Lower leg skin (tissue), 4 donors: ENCODE measurements at places on chromosomes 4 and X. TPM values are rescaled to one million over a fixed set of nuclear protein-coding genes. Genes with fewer than 3 reads are reported as not detected.

The FAM236A gene
- not detected for total RNA-seq

The BEX1 gene
- 1.1 TPM for total RNA-seq

The GNL3L gene
- total RNA-seq: 22.6 TPM

The ADH1B gene
- 331 TPM for total RNA-seq

The NHSL2 gene
- total RNA-seq: 2.4 TPM

The OPRPN gene
- total RNA-seq: 1.4 TPM

The PNMA3 gene
- not detected for total RNA-seq
